ENCODE measurements at places on chromosomes 4 and X.

- DNase-seq: no peak
Measured at GRCh38 chr4:138650495-138650894, 365.1 kb upstream of the NOCT start.

- no peak for DNase-seq
Measured at GRCh38 chrX:144219035-144219434, 335.2 kb downstream of the UBE2NL start.

GRCh38 chrX:55452833-55453124 lies 852 bp downstream of the MAGEH1 start:
- DNase-seq: no peak

DNA sequence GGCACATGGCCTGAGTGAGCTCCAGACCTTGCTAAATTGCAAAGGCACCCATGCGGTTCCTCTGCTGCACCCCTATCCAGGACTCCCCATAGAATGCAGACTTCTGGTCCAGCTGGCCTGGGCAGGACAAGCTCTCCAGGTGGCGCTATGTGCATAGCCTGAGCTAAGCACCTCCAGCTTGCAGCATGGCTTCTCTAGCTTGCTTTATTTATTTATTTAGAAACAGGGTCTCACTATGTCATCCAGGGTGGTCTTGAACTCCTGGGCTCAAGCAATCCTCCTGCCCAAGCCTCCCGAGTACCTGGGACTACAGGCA lies 5.5 kb upstream of the WFS1 start:
- no peak for DNase-seq

DNA sequence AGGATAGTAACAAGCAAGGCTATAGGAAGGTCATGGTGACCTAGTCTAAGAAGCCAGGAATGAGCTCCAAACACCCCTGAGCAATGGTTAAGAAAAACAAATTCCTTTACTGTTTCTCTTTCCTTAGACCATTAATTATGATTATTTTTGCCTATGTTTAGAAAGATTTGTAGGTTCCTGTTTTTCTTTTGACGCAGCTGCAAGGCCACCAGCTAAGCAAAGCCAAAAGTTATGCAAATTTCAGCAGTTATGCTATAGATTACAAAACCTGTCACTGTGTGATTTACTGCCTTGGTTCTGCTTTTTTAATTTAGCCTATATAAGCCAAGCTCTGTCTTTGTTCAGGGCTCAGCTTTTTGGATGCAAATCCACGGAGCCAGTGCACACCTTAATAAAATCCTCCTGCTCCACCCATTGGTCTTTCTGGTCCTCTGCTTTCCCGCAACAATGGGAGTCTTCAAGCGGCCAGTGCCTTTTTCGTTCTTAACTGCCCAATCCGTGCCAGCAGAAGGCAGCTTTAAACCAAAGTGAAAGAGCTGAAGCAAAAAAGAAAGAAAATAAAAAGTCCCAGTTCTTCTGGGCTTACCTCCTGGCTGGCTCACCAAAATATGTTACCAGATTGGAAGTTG lies 1.4 kb upstream of the CEP135 start:
- DNase-seq: no peak

- DNase-seq: no peak
Measured at GRCh38 chrX:54048412-54048811, 4.1 kb upstream of the PHF8 start.

DNA sequence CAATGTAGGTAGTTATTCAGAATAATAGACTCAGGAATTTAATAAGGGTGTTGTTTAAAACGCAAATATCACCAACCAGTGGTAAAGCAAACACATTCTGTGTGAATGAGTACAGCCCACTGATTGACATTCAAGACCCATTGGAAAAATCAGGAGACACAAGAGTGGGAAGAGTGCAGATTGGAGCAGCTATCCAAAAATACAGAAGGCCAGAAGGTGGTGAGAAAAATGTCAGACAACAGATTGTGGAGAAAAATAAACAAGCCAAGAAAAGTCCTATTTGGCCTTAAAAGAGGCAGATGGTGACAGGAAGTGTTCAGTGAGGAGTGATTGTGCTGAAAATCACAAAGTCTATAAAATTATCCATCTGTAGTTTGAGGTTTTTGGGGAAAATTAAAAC lies 39.3 kb downstream of the CPE start:
- DNase-seq: no peak

GRCh38 chr4:177660223-177660622 lies 218.0 kb upstream of the AGA start:
- DNase-seq: no peak

GRCh38 chr4:147480502-147480890 lies 401 bp upstream of the EDNRA start:
- no peak for DNase-seq

GRCh38 chr4:98951710-98952109 lies 22.8 kb upstream of the EIF4E start:
- DNase-seq: no peak

GRCh38 chr4:5660185-5660584 lies 48.2 kb downstream of the EVC2 start:
- no peak for DNase-seq

GRCh38 chr4:11640584-11640983 lies 211.9 kb upstream of the HS3ST1 start:
- no peak for DNase-seq

DNA sequence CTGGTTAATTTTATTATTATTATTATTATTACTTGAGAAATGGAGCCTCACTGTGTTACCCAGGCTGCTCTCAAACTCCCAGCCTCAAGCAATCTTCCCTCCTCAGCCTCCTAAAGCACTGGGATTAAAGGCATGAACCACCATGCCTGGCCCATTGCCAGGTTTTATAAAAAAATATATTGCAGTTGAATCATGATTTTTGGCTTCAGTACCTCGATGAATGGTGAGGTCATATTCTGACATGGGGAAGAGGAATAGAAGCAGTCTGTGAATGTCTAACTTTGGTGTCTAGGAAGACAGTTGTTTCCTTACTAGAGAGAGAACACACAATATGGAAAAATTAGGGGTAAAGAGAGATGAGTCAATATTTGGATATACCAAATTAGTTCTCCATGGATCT lies 32.0 kb downstream of the CCSER1 start:
- DNase-seq: no peak

GRCh38 chr4:151563194-151563593 lies 154.2 kb downstream of the FHIP1A start:
- DNase-seq: no peak

DNA sequence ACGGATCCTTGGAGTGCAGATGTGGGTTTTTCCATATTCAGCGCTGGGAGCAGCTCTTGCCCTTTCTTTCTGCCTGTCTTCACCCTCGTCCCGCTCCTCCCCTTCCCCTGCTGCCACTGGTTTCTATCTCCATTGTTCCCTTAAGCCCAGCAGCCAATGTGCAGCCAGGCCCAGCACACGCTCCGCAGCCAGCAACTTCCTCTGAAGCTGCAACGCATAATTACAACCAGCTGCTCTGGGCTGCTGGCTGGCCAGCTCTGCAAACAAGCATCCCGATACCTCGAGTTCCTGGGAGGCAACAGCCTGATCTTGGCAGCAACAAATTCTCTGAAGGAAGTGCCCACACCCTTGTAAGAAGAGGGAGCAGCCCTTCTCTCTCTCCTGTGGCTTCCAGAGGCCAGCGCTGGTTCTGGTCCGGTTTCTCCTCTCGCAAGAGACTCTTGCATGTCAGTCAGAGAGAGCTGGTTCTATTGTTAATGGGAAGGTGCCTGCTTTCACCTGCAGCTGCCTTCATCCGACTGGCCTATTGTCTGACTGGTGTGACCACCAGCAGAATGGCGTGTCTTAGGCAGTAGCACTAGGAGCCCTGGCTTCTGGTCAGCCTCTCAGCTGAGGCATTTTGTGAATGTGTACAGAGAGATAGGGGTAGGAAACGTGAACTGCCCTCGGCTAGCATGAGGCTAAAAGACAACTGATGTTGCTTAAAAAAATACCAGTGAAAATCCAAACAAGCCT lies 83.8 kb upstream of the MAML3 start:
- DNase-seq: no peak

- DNase-seq: no peak
Measured at GRCh38 chr4:142574306-142574705, 271.8 kb downstream of the INPP4B start.

- DNase-seq: no peak
Measured at GRCh38 chr4:159358226-159358625, 255.3 kb downstream of the RAPGEF2 start.

DNA sequence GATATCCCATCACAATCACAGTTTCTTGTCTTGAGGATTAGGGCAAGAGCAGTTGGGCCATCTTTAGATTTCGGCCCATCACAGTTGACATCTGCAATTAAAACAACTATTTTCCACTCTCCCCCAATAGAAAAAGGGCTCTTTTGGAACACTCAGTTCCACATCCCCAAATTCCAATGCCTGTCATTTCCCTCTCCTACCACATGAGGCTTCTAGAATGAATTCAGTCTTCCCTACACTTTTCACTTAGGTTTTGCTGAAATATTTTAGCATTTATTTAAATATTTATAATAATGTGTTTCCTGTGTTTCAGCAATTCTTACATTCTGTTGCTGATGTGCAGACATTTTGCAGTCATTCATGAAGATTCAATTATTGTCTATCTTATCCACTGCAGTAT lies 118.4 kb downstream of the COX18 start:
- DNase-seq: no peak

DNA sequence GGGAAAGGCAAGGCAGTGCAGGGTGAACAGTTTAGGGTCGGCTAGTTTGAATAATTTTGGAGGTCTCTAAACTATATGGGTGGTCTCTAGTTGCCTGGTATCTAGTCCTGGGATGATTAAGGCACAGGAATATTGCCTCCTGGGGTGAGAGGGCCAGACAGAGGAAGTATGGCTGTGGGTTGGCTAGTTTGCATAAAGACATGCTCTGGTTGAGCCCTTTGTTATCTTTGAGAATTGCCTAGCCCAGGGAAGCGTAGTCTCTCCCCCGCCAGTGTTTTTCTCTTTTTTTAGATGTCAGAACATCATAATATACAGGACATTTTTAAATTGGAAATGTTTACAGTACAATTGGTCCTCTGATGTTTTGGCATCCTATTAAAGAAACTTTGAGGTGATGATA lies 163.5 kb downstream of the PWWP3B start:
- no peak for DNase-seq

- DNase-seq: no peak
Measured at GRCh38 chrX:2513121-2513664, 12.4 kb upstream of the DHRSX start.

GRCh38 chrX:16518131-16518530 lies 131.8 kb upstream of the S100G start:
- no peak for DNase-seq

DNA sequence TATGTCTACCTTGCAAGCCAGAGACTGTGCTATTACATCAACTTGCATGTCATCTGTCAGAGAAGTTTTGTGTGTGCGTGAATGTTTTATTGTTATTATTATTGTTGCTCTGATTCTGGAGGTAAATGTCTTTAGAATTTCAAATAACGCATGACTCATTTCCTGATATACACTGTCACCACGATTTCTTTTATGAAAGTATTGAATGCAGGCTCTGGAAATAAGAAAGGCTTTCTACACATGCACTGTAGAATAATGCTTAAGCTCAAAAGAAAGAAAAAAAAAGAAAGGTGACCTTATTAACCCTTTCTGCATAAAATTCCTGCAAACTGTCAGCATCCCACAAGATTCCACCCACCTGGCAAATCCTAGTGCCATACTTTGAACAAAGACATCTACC lies 632.9 kb downstream of the ZNF674 start:
- DNase-seq: no peak

GRCh38 chr4:20422398-20422797 lies 170.7 kb downstream of the SLIT2 start:
- no peak for DNase-seq

DNA sequence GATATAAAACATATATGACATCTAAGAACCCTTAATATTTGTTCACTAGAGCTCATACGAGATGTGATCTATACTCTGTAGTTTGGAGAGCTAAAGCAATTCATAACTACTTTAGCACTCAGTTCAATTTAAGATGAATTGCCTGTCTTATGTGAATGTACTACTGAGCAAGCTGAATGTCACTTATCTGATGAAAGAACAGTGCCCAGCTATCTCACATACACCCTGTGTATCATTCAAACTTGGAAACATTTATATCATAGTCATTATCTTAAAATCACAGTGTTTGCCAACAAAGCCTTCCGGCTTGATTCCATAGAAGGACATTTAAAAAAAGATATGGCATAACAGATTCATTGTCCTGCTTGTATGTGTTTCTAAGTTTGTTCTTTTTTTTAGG lies 639.6 kb downstream of the CCSER1 start:
- DNase-seq: no peak

DNA sequence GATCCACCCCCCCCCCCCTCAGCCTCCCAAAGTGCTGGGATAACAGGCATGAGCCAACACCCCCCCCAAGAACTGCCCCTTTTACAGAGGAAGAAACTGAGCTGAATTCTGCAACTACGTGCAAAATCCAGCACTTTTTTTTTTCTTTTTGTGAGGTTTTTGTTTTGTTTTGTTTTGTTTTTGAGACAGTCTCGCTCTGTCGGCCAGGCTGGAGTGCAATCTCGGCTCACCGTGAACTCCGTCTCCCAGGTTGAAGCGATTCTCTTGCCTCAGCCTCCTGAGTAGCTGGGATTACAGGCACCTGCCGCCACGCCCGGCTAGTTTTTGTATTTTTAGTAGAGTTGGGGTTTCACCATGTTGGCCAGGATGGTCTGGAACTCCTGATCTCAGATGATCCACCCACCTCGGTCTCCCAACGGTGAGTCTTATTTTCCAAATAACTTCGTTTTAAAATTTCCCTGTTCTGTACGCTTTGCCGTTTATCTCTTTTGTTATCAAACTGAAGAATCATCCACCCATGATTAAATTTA lies 4.9 kb downstream of the CRLF2 start:
- DNase-seq: no peak

GRCh38 chr4:76784237-76784636 lies 113.7 kb downstream of the SOWAHB start:
- no peak for DNase-seq

GRCh38 chr4:19936476-19936875 lies 315.2 kb upstream of the SLIT2 start:
- DNase-seq: no peak

DNA sequence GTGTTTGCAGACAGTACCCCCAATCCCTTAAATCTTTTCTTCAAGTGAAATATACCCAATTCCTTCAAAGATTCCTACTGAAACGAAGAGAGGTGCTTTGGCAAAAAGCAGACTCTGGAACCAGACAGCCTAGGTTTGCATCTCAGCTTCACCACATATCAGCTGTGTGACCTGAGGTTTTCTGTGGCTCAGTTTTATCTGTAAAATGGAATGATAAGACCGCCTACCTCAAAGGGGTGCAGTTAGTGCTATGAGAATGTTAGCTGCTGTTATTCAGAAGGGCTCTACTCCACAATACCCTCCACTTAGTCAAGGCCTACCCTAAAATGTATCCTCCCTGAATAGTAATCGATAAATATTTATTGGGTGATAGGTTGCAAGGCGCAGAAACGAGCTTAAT lies 664 bp downstream of the PIR start:
- DNase-seq: no peak

DNA sequence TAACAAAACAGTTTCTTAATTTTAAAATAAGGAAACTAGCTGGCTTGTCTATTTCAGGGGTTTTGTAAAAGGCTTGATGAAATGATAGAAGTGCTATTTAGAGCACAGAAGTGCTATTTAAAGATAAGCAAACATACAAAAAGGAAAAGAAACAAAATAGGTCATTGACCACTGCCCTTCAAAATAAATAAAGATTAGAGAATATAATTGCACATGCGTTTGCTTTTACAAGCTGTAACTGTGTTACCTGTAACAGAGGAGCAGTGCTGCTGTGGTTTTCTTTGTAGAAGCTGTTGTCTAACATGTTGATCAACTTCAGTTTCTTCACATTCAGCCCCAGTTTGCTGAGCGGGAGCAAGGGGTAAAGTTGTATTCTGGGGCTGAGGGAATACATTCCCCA lies 63.5 kb downstream of the WNK3 start:
- DNase-seq: no peak

- no peak for DNase-seq
Measured at GRCh38 chr4:153439831-153440230, 26.3 kb upstream of the TMEM131L start.

Data from stimulated activated CD8-positive, alpha-beta memory T cell treated with anti-CD3 and anti-CD28 coated beads, Interleukin-15, amount 100 ng/mL, for 24 hours (primary cell).